G401 (cell line): ENCODE measurements at places on chromosomes 1 and 21. TPM values are rescaled to one million over a fixed set of nuclear protein-coding genes. Genes with fewer than 3 reads are reported as not detected.

Gene RGS1
- total RNA-seq = 74.0 and 79.0 TPM in 2 replicates

Gene CALML6
- not detected in 2 replicates for total RNA-seq

Gene OR2T35
- not detected in 2 replicates for total RNA-seq

Gene CFAP298
- total RNA-seq = 60.0 and 83.8 TPM in 2 replicates

Gene CHI3L1
- 1.3 TPM in 1 of 2 replicates, not detected in the other for total RNA-seq

Gene IARS2
- 130 and 147 TPM in 2 replicates for total RNA-seq

Gene PGLYRP4
- total RNA-seq = not detected in 2 replicates

Gene NEK2
- total RNA-seq = 38.2 and 42.5 TPM in 2 replicates

Gene MAP3K21
- total RNA-seq = not detected in 2 replicates

Gene NECTIN4
- total RNA-seq = 0.80 and 2.4 TPM in 2 replicates

Gene ATP1B1
- total RNA-seq = 15.0 and 17.5 TPM in 2 replicates

Gene CYP4Z1
- not detected in 2 replicates for total RNA-seq

Gene NPHS2
- not detected in 2 replicates for total RNA-seq

Gene S100A7A
- not detected in 2 replicates for total RNA-seq

Gene SAMD13
- total RNA-seq = not detected in 2 replicates

Gene SPATA46
- total RNA-seq = not detected in 2 replicates

Gene RNU1-3
- not detected in 2 replicates for total RNA-seq

Gene OLFML2B
- 0.31 TPM in 1 of 2 replicates, not detected in the other for total RNA-seq

Gene PLPPR4
- total RNA-seq = 37.3 and 47.3 TPM in 2 replicates

Gene GUCA2B
- total RNA-seq = not detected in 2 replicates

Gene TMPRSS15
- 5.7 and 13.4 TPM in 2 replicates for total RNA-seq

Gene TTC24
- not detected in 2 replicates for total RNA-seq

Gene OR2L3
- not detected in 2 replicates for total RNA-seq

Gene ZSWIM5
- total RNA-seq = 3.3 and 4.6 TPM in 2 replicates

Gene PAPPA2
- total RNA-seq = not detected in 2 replicates

Gene BCL2L15
- total RNA-seq = 0.64 TPM in 1 of 2 replicates, not detected in the other

Gene TRIM67
- total RNA-seq = not detected in 2 replicates

Gene FOXO6
- 0.51 and 1.5 TPM in 2 replicates for total RNA-seq

Gene CYP4A22
- not detected in 2 replicates for total RNA-seq

Gene AVPR1B
- total RNA-seq = not detected in 2 replicates

Gene ATF3
- 51.7 and 59.9 TPM in 2 replicates for total RNA-seq

Gene DENND2D
- not detected in 2 replicates for total RNA-seq

Gene TEX38
- not detected in 2 replicates for total RNA-seq

Gene WNT3A
- 0.37 TPM in 1 of 2 replicates, not detected in the other for total RNA-seq

Gene FCRLB
- total RNA-seq = 1.5 and 2.7 TPM in 2 replicates

Gene KCNJ9
- not detected in 2 replicates for total RNA-seq

Gene NPR1
- 0.12 TPM in 1 of 2 replicates, not detected in the other for total RNA-seq

Gene TDRD5
- total RNA-seq = not detected in 2 replicates

Gene LCE2A
- total RNA-seq = not detected in 2 replicates

Gene IGSF9
- not detected in 2 replicates for total RNA-seq

Gene KPNA6
- total RNA-seq = 30.8 and 36.0 TPM in 2 replicates

Gene FAM72D
- total RNA-seq = 6.9 and 12.6 TPM in 2 replicates

Gene KRTAP10-11
- total RNA-seq = not detected in 2 replicates

Gene ASPM
- 15.7 and 30.0 TPM in 2 replicates for total RNA-seq
